Activated CD8-positive, alpha-beta memory T cell treated with anti-CD3 and anti-CD28 coated beads for 48 hours (primary cell): ENCODE measurements at places on chromosomes 5 and 9.

- no peak for DNase-seq
Observed at GRCh38 chr9:4243113-4243512, 56.8 kb downstream of the GLIS3 start.

DNA sequence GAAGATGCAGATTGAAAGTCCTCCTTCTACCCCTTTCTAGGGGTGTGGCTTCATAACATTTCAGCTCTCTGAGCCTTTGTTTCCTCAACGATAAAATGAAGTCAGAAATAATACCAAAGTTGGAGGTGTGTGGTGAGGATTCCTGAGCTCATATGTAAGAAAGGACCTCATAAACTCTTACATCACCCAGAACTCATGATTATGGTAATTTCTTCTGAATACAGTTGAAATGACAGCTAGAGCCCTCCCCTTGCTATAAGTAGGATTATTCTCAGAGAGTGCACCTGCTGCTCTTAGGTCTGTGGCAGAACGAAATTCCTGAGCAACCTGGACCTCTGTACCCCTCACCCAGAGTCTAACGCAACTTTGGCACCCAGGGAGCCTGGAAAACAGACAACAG lies 291.4 kb upstream of the KLF4 start:
- DNase-seq, result no peak

- DNase-seq, result no peak
Observed at GRCh38 chr5:133739181-133739780, 126.9 kb upstream of the FSTL4 start.

- DNase-seq, result no peak
Observed at GRCh38 chr5:100722657-100723056, 180.4 kb downstream of the ST8SIA4 start.

- no peak for DNase-seq
Observed at GRCh38 chr9:102875687-102876086, 119.4 kb upstream of the CYLC2 start.

GRCh38 chr9:27394154-27394825 lies 97.3 kb upstream of the EQTN start:
- no peak for DNase-seq

DNA sequence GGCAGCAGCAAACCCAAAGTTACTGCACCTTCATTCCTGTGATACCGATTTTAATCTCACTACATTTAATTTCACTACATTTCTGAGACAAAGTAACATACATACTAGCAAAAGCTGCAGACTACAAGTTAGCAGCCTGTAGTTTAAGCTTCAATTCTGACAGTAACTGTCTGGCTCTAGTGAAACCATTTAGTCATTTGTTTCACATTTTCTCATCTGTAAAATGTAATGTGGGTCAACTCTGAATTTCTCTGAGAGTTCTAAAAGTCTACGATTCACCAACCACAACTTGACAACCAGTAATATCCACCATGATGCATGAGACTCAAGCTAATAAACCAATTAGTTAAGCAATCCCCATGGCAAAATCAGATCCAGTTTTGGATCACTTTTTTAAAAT lies 408.9 kb downstream of the PDE4D start:
- no peak for DNase-seq

DNA sequence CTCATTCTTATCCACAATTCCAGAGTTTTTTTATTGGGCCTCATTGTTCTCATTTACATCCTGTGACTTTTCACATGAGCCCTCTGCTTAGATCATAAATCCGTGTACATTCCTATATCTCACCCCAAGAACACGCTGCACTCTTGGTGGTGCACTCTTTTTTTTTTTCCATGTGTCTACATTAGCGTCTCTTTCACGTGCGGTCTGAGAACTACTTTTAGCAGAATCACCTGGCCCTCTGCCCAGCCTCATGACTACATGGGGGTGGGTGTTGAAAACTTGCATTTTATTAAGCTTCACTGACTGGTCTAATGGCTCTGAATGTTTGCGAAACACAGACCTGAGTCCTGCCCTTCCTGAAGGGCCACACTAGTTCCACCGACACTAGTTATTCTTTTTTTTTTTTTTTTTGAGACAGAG lies 18.6 kb downstream of the C9orf57 start:
- DNase-seq, result no peak

DNA sequence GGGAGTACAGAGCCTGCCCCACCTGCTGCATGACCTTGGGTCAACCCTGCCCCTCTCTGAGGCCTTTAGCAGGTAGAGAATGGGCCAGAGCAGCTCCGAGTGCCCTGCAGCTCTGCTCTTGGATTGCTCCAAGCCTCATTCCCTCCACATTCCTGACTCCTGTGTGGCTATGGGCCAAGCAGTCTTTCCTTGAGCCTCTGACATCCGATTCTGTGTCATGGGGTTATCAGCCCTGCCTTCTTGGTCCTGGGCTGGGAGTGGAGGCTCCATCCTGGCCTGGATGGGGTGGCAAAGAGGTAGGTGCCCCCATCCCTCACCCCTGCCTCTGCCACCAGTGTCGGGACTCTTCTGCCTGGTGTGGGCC lies 13.7 kb downstream of the FPGS start:
- no peak for DNase-seq
